ENCODE measurements at places on chromosomes 12 and 14. TPM values are rescaled to one million over a fixed set of nuclear protein-coding genes. Genes with fewer than 3 reads are reported as not detected.

TAS2R9 gene
- not detected for total RNA-seq

PLCZ1 gene
- not detected for total RNA-seq

LAG3 gene
- total RNA-seq = 1.5 TPM

GPX2 gene
- total RNA-seq = not detected

PTHLH gene
- total RNA-seq = 5.6 TPM

NEUROD4 gene
- total RNA-seq = not detected

BEST3 gene
- total RNA-seq = not detected

CLEC1B gene
- total RNA-seq = not detected

SLC17A8 gene
- not detected for total RNA-seq

IL23A gene
- total RNA-seq = not detected

RAPGEF3 gene
- total RNA-seq = 77.4 TPM

RBMS2 gene
- 33.4 TPM for total RNA-seq

ERBB3 gene
- 3.2 TPM for total RNA-seq

INSM2 gene
- not detected for total RNA-seq

IFNG gene
- total RNA-seq = not detected

PMEL gene
- not detected for total RNA-seq

SYNDIG1L gene
- 0.21 TPM for total RNA-seq

POTEG gene
- total RNA-seq = not detected

CRIP1 gene
- 325 TPM for total RNA-seq

COX8C gene
- not detected for total RNA-seq

RD3L gene
- total RNA-seq = not detected

HOXC10 gene
- total RNA-seq = not detected
